T-helper 17 cell (primary cell): ENCODE measurements at places on chromosomes 6 and 20.

DNA sequence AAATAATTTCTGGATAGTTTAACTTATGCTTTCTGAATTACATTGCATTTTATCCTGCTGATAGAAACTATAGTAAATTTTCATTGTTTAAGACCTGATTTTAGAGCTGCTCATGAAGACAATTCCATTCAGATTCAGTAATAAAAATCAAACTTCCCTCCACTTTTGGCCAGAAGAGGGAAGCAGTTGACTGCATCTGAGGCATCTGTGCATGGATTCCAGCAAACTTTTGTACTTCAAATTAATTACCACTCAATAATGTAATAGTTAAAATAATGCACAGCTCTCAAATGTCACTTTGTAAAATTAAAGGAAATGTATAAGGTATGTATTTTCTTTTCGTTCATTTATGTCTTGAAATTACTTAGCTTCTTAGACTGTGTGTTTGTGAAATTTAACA, 64.2 kb upstream of the SLC35B3 start:
- DNase-seq = no peak

DNA sequence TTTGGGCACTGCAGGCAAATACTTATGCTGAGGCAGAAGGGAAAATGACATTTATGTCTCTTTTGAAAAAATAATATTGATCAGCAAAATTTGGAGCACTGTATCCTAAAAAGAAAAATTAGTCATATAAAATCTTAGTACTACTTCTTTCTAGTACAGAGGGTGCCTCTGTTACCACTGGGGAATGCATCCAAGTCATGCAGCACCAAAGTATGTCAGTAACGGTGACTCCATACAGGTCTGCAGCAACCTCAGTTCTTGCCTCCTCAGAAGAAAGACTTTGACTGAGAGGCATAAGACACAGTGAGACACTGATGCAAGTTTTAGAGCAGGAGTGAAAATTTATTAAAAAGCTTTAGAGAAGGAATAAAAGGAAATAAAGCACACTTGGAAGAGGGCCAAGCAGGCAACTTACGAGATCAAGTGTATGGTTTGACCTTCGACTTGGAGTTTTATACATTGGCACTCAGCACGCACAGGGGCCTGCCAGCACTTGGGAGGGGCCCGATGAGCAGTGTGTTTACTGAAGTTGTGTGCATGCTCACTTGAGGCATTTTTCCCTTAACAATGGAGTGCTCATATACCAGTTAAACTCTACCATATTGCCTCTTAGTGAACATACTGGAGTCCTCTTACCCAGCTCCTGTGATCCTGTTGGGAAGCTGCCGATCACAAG, 1244.8 kb downstream of the EPHA7 start:
- no peak for DNase-seq

- DNase-seq = no peak
Observed at GRCh38 chr6:43311666-43312065, 3.0 kb upstream of the CRIP3 start.

DNA sequence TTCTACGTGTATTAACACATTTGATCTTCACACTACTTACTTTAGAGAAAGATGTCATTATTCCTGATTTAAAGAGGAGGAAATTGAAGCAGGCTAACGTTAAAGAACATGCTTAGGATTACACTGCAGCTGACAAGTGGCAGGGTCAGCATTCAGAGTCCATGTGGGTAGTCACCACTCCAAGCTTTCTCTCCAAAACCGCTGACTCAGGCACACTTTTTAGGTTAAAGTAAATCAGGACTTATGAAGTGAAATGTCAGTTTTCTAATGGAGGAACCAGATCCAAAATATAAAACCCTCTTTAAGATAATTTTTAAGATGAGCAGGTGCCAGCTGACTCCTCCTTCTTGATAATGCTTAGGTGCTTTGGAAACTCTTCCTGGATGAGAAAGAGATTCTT, 75.4 kb downstream of the HTR1E start:
- DNase-seq = no peak

- no peak for DNase-seq
Observed at GRCh38 chr20:14780508-14780907, 443.1 kb upstream of the FLRT3 start.

- no peak for DNase-seq
Observed at GRCh38 chr20:6055161-6055783, 1.4 kb upstream of the LRRN4 start.

- no peak for DNase-seq
Observed at GRCh38 chr6:42751055-42751454, 5.2 kb upstream of the TBCC start.

- DNase-seq = no peak
Observed at GRCh38 chr20:17941087-17941825, 27.3 kb downstream of the SNX5 start.

DNA sequence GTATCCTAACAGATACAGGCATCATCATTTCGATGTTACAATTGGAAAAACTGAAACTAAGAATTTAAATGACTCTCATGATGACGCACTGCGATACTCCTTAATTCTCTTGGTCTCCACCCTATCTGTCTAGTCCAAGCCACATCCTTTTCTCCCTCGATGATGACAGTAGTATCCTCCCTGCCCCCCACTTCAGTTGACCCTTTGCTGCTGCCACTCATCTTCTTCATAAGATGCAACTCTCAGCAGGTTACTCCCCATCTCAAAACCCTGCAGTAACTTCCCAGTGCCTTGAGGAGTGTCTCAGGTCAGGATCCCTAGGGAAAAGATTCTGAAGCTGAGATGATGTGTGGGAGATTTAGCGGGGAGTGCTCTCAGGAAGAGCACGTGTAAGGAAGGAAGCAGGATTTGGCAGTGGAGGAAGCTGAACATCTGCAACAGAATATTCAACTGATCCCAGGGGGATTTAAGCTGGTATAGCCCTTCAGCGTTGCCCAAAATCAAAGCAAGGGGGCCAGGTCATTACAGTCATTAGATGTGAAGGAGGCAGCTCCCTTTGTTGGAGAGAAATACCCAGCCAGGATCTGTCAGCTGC, 16.1 kb downstream of the JPH2 start:
- no peak for DNase-seq

GRCh38 chr6:131754715-131755567, 44.1 kb upstream of the CTAGE9 start:
- DNase-seq = no peak

DNA sequence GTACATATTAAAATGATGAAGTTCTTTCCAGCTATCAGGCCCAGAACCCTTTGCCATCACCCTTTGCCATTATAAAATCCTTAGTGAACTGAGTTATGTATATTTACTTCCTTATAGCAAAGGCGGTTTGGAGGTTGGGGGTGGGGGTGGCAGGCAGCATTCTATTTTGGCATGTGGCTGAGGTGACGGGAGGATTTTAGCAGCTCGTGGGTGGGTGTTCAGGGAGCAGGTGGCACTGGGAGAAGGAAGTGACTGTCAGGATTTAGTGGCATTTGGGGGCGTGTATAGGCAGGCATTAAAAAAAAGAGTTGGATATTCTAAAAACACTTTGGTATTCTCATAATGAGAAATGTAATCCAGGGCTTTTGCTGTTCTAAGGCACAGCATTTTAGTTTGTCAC, 150.7 kb downstream of the RIMS1 start:
- DNase-seq = no peak

GRCh38 chr6:155088856-155089255, 93.7 kb downstream of the TIAM2 start:
- DNase-seq = no peak

- no peak for DNase-seq
Observed at GRCh38 chr6:35468980-35469750, 964 bp downstream of the RPL10A start.

GRCh38 chr20:22093122-22093521, 387.7 kb downstream of the PAX1 start:
- DNase-seq = no peak

GRCh38 chr20:7426890-7427496, 513.3 kb downstream of the HAO1 start:
- DNase-seq = no peak

DNA sequence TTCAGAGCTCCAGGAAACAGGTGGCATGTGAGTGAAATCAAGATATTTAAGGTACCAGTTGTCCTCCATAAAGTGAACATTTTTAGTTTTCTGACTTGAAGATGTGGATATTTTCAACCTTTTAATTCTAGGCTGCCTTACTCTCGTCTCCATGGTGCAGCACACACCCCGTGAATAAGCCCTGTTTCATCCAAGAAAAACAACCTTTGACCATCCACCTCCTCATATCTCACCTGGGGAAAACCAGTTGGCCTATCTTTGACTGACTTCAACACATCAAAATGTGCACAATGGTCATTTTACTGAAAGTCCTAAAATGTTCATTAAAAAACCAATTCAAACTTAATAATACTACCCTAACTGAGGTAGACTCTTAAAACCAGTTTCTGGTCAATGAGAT, 73.8 kb upstream of the CD2AP start:
- no peak for DNase-seq

DNA sequence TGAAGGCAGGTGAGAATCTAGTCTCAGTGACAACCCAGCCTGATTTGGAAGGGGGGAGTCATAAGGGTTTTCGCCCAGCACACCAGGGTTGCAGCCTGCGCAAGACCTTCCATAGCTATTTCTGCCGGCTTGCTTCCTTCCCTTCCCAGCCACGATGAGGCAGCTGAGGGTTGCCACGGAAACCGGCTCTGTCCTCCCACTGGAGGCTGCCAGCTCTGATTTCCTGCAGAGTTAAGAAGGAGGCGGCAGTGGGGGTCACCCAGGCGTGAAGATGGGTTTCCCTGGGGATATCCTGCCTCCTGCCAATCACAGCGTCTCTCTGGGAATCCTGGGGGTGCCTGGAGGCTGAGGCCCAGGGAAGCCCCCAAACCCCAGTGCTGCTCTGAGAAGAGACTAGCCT, 23.1 kb upstream of the KCNB1 start:
- no peak for DNase-seq

DNA sequence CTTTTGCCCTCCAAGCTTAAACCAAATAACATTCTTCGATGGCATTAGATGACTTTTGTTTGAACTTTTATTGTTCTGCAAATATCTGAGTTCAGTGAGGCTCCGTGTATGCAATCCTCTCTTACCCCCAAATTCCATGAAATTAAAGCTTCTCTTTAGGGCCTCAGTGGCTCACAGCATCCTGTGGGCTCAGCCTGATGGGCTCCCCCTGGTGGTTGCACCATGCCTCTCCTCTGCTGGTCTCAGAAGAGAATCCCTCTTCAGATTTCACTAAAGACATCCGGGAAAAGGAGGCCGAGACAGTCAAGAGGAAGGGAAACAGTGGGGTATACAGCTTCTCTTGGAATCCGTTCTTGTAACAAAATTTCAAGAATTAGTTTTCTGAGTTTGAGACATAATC, 331.6 kb upstream of the NT5E start:
- DNase-seq = no peak

DNA sequence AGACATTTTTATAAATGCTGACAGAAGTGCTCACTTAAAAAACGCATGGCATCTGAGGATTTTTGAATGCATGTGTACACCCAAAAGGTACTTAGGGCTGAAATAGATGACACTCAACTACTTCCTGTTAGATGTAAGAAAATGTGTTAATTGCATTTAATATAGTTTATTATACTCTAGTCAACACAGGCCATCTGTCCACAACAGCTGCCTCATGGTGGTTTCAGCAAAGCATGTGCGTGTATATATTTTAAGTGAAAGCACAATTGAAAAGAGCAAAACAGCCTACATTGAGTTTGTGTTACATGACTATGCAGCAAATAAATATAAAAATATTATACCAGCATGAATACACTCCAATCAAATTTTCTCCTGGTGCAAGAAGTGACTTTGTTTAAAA, 1233.0 kb upstream of the EYS start:
- no peak for DNase-seq

DNA sequence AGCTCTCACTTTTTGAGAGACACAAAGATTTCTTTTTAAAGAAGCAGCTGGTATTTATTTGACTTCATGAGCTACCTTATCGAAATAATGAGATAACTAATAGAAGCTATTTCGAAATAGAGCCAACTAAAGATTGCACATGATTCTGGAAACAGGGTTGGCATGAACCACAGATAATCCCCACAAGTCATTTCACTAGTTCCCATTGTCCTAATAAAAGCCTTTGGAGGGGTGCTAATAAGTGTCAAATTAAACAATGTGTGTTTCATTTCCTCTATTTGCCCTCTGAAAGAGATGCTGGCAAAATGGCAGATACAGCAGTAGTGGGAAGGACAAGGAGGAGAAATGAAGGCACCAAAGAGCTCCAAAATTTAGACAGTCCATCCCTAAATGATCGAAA, 78.6 kb upstream of the RIPOR2 start:
- DNase-seq = no peak

DNA sequence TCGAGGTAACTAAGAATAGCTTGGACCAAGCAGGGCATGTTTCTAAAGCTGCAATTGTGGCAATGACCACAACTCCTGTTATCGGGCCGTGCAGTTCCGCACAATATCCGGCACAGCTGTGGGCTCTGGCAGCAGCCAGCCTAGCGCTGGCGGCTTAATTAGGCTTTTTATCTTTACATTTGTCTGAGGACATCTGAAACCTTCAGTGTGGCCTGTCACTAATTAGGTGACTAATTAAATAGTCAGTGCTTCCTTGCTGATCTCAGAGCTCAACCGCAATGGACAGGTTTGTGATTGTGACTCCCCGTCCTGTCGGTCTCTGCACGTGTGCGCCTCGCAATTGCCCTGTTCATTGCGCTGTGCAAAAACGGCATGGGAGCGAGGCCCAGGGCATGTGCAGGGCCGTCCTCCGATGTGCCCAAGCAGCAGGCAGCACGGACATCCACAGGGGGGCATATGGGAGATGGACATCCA, 134.8 kb upstream of the INSM1 start:
- no peak for DNase-seq

DNA sequence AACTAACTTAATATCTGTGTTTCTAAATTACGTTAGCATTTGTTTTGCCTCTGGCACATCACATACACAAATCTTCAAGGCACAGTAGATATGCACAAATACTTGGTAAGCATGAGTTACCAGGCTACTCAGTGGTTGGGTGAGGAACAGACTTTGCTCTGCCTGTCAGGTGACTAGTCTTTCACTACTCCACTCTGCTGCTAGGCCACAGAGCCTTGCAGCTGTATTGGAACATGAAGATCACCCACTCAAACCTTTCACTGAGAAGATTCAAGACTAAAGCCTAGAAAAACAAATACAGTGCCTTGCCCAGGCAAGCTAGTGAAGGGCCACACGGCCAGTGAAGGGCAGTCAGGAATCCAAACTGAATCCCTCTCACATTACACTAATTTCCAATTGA, 47.0 kb downstream of the DTNBP1 start:
- no peak for DNase-seq

DNA sequence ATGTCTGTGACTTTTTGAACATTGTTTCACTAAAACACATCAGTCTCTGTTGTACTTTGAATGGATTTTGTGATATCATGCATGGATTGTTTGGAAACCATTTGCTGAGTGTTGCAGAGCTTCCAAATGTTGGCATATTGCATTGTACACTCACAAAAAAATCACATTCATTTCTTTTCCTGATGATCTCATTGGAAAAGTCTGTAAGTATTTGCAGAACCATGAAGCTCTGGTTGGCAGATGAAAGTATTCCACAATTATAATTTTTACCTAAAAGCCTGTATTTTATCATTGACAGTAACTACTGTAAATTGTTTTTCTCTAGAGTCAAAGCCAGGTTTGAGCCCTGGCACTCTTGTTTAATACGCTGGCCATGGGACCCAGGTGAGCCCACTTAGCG, 42.1 kb downstream of the VAPB start:
- DNase-seq = no peak

GRCh38 chr6:136471922-136472321, 78.3 kb downstream of the MAP7 start:
- DNase-seq = no peak
